ENCODE measurements at places on chromosomes 11 and 22. TPM values are rescaled to one million over a fixed set of nuclear protein-coding genes. Genes with fewer than 3 reads are reported as not detected.

GAB4 gene
- polyA plus RNA-seq, result not detected

OSBP2 gene
- 0.61 TPM for polyA plus RNA-seq

NXPE2 gene
- not detected for polyA plus RNA-seq

OR4S2 gene
- polyA plus RNA-seq, result not detected

WT1 gene
- polyA plus RNA-seq, result not detected

GRCh38 chr11:698493-699115 is 3.0 kb downstream of the TMEM80 start:
- no peak for DNase-seq

- peak; percentile 71 for DNase-seq
Observed at GRCh38 chr11:78045851-78046485, 17.7 kb upstream of the THRSP start.

DNA sequence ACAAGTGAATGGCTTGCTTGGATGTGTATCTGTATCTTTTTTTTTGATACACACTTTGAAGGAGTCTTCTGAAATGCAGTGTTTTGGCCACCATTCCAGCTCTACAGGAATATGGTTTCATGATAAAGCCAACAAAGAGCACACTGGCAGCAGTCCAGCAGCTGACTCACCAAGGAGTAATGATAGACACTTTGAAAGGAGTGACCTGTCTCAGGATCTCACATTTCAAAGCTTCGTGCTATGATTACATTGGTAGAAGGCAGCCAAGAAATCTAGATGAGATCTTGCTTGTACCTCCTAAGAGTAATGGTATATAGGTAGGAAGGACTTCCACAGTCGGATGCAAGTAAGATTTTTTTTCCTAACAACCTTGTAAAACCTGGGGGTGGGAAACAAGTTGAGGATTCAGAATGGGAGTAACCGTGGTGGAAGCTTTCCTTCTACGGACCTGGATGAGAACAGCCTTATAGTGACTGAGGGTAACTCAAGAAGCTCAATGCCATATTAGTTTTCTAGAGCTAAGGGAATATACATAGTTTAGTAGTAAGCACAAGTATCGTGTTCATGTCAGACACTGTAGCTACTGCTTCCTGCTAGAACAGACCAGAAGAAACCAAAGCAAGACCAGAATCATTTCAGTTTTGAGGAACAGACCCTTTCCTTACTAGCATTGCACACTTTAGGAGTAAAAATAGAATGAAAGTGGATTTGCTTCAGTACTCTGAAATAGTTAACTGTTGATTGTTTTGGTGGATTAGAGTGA is 25.0 kb downstream of the MTMR3 start:
- no peak for DNase-seq

DNA sequence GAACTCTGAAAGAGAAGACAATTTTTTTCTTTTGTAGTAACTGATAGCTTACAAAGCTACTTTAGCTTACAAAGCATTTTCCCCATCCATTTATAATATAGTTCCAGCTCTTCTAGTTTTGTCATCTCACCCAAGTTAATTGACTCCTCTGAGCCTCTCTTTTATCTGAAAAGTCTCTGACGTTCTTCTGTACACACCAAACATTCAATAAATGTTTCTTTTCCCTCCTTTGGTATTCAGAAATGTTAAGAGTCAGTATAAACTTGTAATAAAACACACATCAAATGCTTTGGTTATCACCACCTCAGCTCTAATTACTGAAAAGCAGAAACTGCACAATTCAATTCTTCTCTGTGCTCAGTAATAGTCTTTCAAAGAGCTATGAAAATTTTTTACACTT is 5.9 kb downstream of the CCDC90B start:
- no peak for DNase-seq

DNA sequence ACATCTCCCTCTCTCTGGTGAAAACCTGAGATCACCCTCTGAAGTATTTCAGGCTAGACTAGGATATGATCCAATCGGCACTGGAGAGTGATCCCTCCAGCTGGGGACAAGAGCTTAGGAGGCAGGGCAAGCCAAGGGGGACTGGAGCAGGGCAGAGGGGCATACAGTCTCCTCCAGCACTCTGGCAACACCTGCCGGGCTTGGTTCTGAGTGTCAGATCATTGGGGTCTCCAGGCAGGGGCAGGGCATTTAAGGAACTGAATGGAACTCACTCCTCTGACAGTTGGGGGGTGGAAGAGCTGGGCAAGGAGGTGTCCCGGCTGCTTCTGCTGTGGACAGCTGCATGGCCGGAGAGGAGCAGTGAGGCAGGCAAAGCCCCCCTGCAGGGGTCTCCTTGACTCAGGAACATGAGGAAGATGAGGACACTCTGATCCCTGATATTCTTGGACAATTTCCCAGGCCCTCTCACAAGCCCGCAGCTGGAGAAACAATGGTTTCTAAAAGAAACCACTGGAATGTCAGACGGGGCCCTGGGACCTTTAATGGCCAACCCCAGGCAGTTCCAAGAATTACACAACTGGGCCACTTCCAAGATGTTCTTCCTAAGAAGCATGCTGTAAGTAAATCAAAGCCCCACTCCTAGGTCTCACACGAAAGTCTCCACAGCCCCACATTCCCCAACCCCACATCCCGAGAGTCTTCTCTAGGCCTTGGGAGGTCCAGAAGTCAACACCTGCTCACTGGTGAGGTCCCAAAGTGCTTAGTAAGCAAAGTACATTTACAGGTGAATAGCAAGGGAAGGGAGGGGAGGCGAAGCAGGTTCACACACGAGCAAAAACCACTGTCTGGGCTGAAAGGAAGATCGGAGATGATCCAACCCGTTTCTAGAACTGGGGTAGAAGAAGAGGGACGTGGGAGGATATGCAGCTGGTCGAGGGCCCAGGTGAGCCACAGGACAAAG is 1.2 kb upstream of the CCDC86 start:
- no peak for DNase-seq

DNA sequence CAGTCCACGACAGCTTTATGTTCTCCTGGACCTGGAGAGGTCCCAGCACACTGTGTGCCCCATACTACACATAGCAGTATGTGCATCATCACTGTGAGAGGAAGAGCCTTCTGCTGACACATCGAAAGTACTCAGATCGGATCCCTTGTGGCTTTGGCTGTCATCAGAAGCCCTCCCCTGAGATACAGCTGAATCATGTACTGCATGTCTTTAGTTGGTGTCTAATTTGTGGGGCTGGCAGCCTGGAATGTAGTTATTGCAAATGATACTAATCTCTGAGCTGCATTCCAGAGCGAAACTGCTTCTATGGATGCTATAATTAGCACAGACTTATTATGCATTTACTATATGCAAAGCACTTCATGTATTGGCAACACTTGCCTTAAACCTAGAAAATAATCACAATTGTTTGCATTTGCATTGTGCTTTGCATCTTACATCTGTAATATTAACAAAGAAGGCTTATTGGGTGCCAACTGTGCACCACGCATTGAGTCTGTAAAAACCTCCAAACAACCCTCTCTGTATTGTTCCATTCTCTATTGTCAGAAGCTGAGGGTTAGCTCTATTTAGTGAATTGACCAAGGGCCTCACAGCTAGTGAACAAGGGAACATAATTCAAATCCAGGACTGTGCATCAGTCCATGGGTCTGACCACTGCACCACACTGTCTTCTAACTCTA is 89.2 kb upstream of the CRTAM start:
- peak; percentile 41 for DNase-seq

- DNase-seq, result no peak
Observed at GRCh38 chr11:34394771-34395300, 37.0 kb upstream of the ABTB2 start.
